ENCODE measurements at places on chromosomes 3 and 15.

- no peak for DNase-seq
Observed at GRCh38 chr3:128457937-128458336, 8.8 kb downstream of the DNAJB8 start.

GRCh38 chr3:186193534-186194450 lies 84.9 kb upstream of the ETV5 start:
- no peak for DNase-seq

DNA sequence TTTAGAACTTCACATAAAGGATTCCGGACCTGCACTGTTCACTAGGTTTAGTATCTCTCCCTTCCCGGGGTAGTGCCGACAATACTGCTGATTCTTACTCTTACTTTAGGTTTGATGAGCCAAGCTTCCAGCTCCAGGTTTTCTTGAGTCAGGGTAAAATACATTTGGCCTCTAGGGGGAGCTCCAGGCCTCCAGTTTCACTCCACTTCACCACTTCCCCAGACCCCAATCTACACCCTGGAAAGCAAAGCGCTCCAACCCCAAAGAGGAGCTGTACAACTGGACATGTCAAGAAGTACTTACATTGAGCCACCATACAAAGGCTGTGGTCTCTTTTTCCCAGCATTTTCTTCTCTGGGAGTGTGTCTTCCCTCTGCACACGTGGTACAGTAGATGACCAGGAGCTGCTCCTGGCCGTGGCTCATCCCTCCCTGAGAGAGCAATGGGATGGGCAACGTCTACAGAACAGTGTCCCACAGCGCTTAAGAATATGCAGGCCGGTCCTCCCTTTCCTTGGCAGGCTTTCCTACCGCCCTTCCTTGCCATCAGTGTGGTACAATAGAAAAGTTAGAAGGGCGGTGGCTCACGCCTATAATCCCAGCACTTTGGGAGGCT lies 93.9 kb upstream of the CCDC80 start:
- no peak for DNase-seq

- no peak for DNase-seq
Observed at GRCh38 chr15:80913541-80913940, 76.1 kb downstream of the MESD start.

DNA sequence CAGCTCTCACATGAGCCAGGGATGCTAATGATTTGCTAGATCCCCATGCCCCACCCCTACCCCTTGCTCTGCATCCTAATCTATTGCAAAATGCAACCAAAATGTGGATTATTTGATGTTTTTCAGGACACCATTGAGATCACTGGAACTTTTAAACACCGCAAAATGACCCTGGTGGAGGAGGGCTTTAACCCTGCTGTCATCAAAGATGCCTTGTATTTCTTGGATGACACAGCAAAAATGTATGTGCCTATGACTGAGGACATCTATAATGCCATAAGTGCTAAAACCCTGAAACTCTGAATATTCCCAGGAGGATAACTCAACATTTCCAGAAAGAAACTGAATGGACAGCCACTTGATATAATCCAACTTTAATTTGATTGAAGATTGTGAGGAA lies 29.7 kb downstream of the HDC start:
- no peak for DNase-seq

DNA sequence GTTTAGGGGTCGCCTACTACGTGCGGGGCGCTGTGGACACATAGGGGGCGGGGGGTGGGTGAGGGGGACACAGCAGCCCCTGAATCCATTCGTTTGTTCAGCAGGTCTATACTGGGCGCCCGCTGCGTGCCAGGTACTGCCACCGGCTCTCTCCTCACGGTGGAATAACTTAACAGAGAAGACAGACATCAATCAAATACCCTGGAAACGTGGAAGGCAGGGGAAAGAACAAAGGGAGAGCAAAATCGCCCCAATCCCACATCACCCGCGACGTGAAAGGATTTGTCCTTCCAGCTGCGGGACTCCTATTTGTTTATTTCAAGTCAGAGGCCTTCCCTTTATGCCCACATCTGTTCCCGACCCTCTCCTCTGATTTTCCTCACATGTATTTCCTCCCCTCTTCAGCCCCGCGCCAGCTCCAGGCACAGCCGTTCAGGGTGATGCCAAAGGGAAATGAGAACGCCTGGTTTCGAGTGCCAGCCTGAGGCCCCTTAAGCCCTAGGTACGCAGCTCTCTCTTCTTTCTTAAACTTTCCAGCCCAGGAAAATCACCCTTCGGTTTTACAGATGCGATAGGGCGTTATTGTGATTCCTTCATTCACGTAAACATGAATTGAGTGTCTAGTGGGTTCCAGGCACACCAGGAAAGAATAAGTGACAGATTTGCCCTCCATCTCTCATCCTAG lies 726 bp upstream of the PROK2 start:
- DNase-seq, result no peak

DNA sequence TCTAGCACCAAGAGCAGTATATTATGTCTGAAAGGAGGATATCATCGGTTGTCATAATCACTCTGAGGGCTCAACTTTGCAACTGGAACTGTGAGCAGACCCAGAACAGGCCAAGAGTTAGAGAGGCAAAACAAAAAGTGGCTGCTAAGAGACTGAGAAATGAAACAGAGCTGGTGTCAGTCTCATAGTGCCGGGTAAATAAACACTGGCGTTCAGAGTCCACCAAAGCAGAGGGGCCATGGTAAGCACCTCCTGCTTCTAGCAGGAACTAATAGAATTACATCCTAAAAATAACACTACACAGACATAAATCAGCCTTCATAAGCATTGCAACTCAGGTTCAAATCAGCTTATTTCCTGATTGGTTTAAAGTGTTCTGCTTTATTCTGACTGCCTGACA lies 10.3 kb upstream of the IL12A start:
- DNase-seq, result no peak

- no peak for DNase-seq
Observed at GRCh38 chr3:42778644-42779043, 5.6 kb upstream of the CCDC13 start.

DNA sequence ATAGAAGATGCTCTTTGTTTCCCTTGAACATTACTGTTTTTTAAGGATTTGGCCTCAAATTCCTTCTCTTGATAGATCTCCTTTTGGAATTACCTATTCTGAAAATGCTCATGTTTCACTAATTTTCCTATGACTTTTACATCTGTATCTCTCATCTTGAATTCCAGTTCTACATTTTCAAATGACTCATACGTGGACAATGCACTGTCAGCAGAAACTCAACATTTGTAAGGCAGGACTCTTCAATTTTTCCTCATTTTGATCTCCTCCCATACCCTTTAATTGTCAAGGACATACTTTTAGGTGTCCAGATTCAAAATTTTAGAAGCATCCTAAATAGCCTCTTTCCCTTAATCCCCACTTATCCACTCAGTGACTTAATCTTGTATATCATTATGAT lies 341.0 kb upstream of the RASGRP1 start:
- DNase-seq, result no peak

GRCh38 chr3:125212091-125212508 lies 448 bp downstream of the SLC12A8 start:
- DNase-seq, result no peak

DNA sequence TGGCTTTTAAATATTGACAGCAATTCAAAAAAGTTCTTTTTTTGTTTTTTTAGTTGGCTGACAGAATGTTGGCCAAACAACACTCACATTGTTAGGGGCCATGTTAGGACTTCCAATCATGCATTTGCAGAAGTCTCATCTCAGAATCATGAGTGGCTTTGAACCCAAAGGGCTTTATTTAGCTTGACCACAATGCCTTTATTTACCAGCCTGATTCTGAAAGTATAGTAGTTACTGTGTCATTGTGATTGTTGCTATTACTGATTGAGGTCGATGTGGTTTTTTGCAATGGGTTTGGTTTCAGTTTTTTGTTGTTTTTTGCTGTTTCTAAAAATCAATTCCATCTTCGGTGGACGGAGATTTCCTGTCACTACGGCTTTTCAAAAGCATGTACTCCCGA lies 7.2 kb downstream of the GLDN start:
- DNase-seq, result no peak

DNA sequence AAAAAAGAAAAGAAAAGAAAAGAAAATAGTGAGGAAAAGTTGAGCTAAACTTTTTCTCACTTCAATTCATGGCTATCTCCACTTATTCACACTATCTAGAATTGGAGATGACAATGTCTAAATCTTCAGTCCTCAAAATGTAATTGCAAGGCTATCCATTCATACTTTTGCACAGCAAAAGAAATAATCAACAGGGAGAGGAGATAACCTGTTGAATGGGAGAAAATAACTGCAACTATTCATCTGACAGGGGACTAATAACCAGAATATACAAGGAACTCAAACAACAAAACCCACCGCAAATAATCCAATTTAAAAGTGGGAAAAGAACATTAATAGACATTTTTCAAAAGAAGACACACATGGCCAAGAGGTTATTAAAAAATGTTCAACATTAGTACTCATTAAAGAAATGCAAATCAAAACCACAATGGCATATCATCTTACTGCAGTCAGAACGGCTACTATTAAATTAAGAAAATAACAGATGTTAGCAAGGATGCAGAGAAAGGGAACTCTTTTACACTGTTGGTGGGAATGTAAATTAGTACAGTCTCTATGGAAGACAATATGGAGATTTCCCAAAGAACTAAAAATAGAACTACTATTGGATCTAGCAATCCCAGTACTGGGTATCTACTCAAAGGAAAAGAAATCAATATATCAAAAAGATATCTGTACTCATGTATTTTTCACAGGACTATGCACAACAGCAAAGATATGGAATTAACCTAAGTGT lies 73.5 kb upstream of the PPIB start:
- no peak for DNase-seq

DNA sequence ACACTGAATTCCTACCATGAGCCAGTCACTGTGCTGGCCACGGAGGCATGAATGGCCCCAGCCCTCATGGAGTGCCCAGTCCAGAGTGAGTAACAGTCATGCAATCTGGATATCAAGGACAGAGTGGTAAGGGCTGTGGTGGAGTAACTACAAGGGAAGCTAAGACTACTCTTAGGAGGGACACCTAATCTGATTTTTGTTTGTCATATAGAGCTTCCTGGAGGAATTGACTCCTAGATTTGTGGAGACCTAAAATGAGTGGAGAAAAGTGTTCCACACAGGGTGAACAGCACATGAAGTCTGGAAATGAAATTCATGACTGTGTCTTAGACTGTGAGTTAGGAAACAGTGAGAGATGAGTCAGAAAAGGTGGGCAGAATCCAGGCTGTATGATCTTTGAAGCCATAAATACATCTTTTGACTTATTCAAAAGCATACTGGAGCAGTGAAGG lies 219.9 kb downstream of the NFKBIZ start:
- DNase-seq, result no peak
